ENCODE measurements at places on chromosomes 4 and X. TPM values are rescaled to one million over a fixed set of nuclear protein-coding genes. Genes with fewer than 3 reads are reported as not detected.

Gene NUP62CL
- total RNA-seq: 1.6 TPM

Gene MAGEA2B
- not detected for total RNA-seq

DNA sequence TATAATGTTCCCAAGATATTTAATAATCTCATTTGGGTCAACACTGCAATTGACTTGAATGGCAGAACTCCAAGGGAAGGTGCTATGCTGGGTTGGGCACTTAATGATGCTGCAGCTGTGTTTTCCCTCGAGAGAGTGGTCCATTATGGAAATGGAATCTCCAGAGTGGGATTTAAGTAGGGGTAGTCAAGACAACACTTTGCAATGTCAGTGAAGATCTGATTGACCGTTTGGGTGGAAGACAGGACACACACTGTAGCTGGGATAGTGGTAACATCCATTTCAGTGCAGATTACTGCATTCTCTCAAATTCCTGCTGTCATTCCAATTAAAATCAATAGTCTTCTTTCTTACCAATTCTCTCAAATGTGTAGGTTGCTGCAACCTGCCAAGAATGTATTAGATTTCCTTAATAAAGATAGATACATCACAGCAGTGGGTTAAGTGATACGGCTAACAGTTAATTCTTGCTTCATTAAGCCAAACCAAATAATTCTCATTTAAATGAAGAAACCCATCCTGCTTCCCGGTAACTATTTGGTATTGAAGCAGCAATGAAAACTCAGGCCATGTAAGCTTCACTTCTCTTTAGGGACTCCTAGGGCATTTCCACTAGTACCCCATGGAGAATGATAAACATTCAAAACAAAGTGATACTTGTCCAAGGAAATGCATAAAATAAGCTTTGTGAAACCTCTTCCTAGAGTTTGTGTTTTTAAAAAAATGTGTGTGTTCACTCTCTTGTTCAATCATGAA lies 40.5 kb upstream of the RASGEF1B start:
- no peak for DNase-seq

DNA sequence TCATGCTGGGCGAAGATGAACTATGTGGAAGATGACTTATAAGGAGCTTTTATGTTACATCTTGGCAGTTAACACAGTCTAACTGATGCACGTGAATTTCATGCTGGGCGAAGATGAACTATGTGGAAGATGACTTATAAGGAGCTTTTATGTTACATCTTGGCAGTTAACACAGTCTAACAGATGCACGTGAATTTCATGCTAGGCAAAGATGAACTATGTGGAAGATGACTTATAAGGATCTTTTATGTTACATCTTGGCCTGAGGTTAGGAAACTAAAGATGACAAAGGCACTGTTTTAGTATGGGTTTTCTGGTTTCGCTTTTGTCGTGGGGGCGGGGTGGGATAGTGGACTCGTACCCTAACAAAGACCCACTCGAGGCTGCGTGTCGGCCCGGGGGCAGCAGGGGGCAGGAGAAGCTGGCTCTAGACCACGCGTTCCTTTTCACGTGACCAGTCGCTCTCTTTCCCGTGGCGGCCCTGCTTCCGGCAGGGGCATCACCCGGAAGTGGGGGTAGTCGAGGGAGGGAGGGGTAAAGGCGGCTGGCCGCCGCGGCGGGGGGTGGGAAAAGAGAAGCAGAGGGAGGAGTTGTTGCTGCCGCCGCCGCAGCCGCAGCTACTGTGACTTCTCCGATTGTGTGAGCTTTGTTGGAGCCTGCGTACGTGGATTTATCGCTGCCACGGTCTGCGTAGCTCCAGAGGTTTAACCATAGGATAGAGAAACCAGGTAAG lies at the start of gene ATP7A:
TSS of gene ATP7A (plus strand) at position 586 of the 733 bp plus-strand sequence. CDS start 60,949 bp downstream, outside the sequence.
- DNase-seq: peak; percentile 55

DNA sequence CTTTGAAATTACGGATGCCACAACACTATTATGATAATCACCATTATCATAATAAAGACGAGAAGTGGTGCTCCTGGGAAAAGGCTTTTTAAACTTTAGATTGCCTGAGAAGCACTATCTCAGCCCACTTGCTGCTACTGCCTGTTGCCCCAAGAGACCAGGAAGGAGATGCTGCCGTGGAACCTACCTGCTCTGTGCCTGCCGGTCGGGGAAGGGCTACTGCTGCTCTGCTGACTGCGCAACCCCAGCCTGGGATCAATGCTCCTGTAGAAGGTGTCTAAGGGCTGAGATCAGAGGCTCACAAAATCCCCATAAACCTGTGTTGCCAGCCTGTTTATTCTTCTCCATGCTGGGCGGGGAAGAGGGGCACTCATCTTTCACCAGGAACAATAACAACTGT lies 145.3 kb upstream of the VCX3B start:
- no peak for DNase-seq

All from frontal cortex (tissue), 4 donors.